ENCODE measurements at places on chromosomes 6 and 20. TPM values are rescaled to one million over a fixed set of nuclear protein-coding genes. Genes with fewer than 3 reads are reported as not detected.

DNA sequence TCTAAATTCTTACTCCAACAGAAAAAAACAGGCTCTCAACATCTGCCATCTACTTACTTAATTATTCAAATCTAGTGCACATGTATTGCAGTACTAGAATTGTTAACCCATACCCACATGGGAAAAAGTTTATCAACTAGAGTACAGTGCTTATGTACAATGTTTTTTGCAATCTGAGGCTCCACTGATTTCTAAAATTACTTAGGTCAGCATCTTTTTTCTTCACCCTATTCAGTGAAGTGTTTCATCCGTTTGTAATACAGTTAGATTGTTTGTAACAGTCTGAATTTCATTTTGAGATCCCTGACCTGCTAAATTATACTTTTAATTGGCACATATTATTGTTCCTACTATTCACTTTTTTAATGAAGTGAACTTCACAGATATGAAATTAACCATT lies 402.2 kb downstream of the FOXA2 start:
- no peak for DNase-seq

DNA sequence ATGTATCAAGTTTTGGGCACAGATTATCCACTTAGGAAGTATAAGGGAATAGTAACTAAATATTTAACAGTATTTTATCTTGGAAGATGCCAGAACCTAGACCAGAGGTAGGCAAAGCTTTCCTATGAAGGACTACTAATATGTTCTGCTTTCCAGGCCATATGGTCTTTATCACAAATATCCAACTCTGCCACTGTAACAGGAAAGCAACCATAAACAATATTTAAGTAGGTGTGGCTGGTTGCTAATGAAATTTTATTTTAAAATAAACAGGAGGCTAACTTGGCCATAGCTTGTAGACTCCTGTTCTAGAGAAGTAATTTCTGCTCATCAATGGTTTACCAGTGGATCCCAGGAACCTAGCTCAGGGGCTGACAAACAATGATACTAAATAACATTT lies 39.4 kb downstream of the NOL7 start:
- DNase-seq, result no peak

GRCh38 chr6:146090474-146090873 lies 61.6 kb downstream of the GRM1 start:
- DNase-seq, result no peak

DNA sequence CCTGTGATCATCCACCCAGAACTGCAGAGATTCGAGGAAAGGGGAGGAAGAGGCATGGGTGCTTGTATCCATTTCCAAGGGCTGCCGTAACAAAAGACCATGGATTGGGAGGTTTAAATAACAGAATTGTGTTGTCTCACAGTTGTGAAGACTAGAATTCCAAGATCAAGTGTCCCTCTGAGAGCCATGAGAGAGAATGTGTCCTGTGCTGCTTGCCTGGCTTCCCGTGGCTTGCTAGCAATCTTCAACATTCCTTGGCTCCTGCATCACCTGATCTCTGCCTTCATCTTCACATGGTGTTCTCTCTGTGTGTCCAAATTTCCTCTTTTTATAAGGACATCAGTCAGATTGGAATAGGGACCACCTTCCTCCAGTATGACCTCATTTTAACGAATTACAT lies 69.8 kb downstream of the CDC40 start:
- DNase-seq, result no peak

- no peak for DNase-seq
Observed at GRCh38 chr6:30169658-30170614, 6.6 kb downstream of the TRIM15 start.

GRCh38 chr6:53910834-53911233 lies 116.0 kb downstream of the LRRC1 start:
- no peak for DNase-seq

Gene PCED1A
- 62.2 TPM for total RNA-seq

Gene CLPSL2
- total RNA-seq, result not detected

DNA sequence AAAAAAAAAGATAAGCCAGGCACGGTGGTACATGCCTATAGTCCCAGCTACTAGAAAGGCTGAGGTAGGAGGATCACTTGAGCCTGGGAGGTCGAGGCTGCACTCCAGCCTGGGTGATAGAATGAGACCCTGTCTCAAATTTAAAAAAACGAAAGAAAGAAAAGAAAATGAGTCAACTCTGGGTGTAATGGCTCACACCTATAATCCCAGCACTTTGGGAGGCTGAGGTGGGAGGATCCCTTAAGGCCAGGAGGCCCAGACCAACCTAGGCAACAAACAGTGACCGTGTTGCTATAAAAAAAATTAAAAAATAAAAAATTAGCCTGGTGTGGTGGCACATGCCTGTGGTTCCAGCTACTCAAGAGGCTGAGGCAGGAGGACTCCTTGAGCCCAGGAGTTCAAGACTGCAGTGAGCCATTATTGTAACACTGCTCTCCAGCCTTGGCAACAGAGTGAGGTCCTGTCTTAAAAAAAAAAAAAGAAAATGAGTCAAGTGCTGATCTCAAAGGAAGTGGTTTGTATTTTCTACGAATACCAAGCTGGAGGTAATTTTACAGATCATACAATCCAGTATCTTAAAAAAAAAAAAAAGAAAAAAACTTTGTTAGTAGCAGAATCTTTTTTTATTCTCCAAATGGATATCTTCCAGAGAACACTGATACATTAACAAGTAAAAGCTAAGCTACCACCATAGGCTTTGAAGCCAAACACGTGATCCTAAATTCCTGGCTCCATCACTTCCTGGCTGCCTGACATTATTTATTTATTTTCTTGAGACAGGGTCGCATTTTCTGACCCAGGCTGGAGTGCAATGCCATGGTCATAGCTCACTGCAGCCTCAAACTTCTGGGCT lies 5.7 kb downstream of the COMMD7 start:
- DNase-seq, result no peak

Gene HCRTR2
- not detected for total RNA-seq

Gene MAS1
- not detected for total RNA-seq

DNA sequence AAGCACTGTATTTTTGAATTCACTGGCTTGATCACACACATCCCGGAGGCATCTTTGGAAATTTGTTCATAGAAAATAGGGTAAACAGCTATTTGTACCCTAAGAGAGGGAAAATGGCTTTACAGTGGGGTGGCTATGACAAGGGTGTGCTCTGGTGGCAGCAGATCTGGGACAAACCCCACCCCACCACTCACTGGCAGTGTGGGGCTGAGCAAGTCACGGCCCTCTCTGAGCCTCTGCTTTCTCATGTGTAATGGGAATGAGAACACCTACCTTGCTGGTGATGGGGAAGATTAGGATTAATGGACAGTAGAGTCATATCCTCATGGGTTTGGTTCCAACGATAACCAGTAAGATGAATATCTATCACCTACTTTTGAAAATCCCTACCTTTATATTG lies 78.0 kb downstream of the KCNB1 start:
- DNase-seq, result no peak

Gene NRSN1
- total RNA-seq, result not detected

- no peak for DNase-seq
Observed at GRCh38 chr6:55040102-55040848, 134.0 kb upstream of the HCRTR2 start.

- DNase-seq, result no peak
Observed at GRCh38 chr6:137219664-137220252, 573 bp upstream of the IFNGR1 start.

Gene GATA5
- not detected for total RNA-seq

- no peak for DNase-seq
Observed at GRCh38 chr6:147429794-147430193, 78.7 kb upstream of the SAMD5 start.

GRCh38 chr6:127221201-127221600 lies 45.5 kb upstream of the RNF146 start:
- no peak for DNase-seq

Gene DTNBP1
- 12.3 TPM for total RNA-seq

- DNase-seq, result no peak
Observed at GRCh38 chr6:7189101-7189758, 81.5 kb downstream of the RREB1 start.

Gene HLA-DOA
- 16.2 TPM for total RNA-seq

DNA sequence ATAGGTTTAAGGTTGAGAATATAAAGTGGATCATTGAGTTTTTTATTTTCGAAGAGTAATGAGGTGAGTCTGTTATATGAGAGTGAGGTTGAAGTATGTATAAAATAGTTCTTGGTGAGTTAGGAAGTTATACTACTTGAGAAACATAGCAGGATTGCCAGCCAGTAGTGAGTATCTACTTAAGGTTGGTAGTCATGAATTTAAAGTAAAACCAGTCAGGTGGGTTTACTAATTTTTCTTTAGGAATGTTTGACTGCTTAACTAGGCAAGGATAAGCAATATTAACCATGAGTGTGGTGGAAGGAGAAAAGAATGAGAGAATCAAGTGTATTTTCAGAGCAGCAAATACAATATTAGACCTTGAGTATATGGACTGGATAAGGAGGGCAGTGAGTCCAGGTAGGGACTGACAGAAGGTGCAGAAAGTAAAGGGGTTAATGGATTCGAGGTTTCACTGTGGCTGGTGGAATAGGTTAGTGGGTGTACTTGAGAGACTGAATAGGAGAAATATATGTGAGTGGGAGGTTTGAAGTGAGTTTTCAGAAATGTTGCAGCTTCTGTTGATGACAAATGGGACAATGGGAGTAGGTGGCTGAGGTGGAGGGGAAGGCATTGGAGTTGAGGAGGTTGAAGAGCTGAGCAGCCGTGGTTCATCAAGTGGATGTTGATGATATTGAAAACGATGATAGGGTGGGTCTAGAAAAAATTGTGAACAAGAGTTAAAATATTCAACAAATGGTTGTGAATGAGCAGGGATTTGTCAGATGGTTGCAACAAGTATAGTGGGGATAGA lies 232.5 kb upstream of the ASCC3 start:
- DNase-seq, result no peak

DNA sequence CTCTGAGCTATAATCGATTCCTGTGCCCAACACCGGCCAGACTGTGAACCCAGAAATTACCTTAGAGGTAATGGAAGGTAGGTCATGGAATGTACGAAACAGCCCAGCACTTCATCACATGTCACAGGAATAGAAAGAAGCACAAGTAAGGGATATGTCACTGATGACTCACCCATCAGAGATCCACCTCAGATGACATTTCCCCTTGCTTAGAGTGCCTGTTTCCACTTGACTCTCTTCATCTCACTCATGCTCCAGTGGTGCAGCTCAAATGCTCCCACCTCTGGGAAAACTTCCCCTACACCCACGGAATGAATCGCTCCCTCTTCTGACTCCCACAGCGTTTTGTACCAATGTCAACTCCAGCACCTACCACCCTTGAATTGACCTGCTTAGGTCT lies 381.6 kb upstream of the CNR1 start:
- no peak for DNase-seq

GRCh38 chr20:57245997-57246396 lies 20.4 kb downstream of the BMP7 start:
- DNase-seq, result no peak

DNA sequence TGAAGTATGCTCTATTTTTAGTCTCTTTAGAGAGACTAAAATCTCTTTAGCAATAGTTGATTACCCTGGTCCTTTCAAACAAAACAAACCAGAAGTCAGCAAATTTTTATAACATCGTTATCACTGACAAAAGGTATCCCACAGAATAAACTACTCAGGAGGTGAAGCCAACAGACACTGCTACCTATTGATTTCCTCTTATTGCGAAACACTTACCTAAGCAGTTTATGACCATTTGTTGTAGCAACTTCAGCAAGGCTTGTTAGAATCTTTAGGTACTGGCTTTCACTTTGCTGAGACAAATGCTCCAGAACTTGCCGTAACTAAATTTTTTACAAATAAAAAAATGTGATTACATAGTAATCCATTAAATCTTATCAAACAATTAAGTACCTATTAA lies 64.4 kb downstream of the HACE1 start:
- DNase-seq, result no peak

Gene ANKRD66
- total RNA-seq, result not detected

Gene SUMO4
- 5.4 TPM for total RNA-seq

Gene BLOC1S5
- 6.3 TPM for total RNA-seq

DNA sequence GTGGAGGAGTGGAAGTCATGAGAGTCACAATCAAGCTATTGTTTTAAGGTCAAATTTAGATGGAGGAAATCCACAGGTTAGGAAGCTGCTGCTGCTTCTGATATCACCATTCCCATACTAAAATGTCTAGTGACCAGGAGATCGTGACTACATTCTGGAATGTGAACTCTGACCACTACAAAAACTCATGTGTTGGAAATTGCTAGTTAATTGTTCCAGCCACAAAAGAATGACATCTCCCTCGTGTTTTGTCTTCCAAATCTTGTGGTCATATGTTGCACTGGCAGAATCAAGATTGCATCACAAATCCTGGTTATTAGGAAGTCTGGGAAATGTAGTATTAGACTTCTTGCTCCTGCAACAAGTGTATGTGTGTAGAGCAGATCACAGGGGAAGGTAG lies 441.9 kb downstream of the CD109 start:
- no peak for DNase-seq

Gene C6orf52
- not detected for total RNA-seq

Gene DYNLT2
- 3.7 TPM for total RNA-seq

DNA sequence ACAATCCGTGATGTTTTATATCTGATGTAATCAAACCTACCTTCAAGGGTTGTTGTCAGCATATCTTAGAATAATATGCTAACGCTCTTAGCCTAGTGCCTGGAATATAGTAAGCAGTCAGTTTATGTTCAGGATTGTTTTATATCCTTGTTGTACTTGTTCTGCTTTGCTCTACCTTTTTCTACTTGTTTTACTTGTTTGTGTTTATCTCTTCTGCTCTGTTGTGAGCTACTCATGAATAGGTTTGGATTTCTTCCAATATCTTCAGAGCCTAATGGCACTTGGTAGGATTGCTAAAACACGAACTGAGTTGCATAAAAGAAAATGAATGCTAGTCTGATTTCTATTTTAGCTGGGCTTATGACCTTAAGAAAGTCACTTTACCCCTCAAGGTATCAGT lies 40.1 kb downstream of the DNAH8 start:
- no peak for DNase-seq

- DNase-seq, result no peak
Observed at GRCh38 chr20:62940875-62941274, 2.9 kb downstream of the GID8 start.

GRCh38 chr6:44266347-44266746 lies 996 bp upstream of the NFKBIE start:
- DNase-seq, result no peak

DNA sequence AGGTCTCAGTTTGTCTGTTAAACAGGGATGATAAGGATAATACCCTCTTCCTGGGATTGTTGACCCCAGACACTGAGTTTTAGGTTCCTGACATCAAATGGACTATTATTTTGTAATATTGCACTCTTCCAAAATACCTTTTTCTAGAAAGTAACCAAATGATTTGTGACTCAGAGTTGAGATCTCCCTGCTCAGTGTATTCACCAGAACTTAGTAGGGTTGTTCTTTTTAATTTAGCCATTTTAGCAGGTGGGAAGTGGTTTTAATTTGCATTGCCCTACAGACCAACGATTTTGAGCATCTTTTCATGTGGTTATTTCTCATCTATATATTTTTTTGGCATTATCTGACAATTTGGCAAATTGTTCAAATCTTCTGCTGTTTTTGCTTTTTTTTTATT lies 75.1 kb downstream of the TMEM242 start:
- no peak for DNase-seq

Gene PTCRA
- not detected for total RNA-seq

Gene GNAS-AS1
- total RNA-seq, result not detected

All from CD8-positive, alpha-beta T cell (primary cell).